Choroid plexus epithelial cell (primary cell): ENCODE measurements at places on chromosomes 1 and 21.

- DNase-seq: peak; percentile 85
Measured at GRCh38 chr1:7549277-7550161, 221.6 kb upstream of the VAMP3 start.

DNA sequence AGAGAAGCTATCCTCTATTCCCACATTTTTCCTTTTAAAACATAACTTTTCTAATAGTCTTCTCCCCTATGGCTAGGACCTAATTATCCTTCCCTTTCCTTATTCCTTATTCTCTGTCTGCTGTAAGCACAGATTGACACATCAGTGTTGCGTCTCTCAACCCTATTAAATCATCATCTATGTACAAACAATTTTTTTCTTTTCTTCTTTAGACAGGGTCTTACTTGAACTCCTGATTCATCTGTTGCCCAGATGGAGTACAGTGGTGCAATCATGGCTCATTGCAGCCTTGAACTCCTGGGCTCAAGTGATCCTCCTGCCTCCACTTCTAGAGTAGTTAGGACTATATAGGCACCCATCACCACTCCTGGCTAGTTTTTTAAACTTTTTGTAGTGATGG lies 8.3 kb downstream of the KLHDC9 start:
- DNase-seq: no peak

DNA sequence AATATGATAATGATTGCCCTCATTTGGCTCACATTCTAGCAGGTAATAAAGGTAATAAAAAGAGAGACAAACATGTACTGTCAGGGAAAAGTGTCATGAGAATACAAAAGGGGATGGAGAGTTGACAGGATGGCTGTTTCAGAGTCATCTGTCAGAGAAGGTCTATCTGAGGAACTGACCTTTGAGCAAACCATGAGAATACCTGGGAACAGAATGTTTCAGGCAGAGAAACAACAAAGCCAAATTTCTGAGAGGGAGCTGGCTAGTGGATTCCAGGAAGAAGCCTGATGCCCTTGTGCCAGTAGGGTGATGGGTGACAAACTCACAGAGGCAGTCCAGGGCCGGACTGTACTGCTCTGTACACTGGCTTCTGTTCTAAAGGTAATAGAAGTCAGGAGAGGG lies 107.2 kb downstream of the C1orf21 start:
- no peak for DNase-seq

GRCh38 chr1:55703726-55704363 lies 488.7 kb upstream of the USP24 start:
- no peak for DNase-seq

DNA sequence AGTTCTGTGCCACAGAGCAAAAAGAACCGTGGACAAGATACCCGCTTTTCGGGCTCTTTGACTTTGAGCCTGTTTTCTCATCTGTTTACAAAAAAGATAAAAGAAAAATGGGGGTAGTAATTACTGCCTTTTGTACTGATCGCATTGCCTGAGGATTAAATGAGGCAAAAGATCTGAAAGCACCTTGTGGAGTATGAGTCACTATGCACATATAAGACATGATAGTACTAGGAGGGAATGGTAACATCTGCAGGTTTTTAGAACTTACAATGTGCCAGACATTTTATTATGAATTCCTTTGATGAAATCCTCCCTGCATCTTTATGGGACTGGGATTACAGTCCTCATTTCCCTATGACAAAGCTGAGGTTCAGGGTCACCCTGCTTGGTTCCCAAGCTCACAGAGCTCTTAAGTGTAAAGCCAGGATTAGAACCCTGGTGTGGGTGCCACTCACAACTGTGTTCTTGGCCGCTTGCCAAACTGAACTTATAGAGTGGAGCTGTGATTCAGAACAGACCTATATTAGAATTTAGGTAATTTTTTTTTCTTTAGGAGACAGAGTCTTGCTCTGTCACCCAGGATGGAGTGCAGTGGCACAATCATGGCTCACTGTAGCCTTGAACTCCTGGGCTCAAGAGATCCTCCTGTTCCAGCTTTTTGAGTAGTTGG lies 1.8 kb downstream of the DISC1 start:
- DNase-seq: peak; percentile 38

- DNase-seq: no peak
Measured at GRCh38 chr1:26132128-26132833, 20.7 kb downstream of the PDIK1L start.

DNA sequence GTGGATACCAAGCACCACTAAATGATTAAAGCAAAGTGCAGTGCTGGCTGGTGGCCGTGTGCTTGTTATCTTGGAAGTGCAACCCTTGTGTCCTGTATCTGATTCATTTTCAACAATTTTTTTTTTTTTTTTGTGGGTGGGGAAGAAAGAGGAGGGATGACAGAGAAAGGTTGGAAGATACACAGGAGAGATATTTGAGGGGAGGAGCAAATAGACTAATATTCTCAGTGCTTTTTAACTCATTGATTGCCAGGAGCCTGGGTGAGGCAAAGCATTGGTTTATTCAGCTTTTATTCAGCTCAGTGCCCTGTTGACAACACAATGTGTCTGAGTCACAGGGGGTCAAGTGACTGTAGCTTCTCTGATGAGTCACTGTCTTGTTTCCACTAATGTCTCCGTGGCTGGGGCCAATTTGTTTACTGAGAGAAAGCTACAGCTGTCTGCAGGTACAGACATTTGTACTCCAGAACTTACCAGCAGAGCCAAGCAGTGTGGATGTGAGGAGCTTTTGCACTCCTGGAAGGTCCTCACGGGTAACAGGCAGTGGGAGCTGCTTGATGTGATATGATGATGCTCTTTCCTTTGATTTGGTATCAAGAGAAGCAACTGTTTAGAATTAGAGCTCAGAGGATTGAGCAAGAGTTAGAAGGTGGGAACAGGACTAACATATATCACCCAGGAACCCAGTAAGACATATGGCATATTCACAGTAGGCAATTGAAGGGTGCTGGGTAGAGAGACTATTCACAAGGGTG lies 23.6 kb upstream of the DNM3 start:
- DNase-seq: peak; percentile 71

- DNase-seq: no peak
Measured at GRCh38 chr1:234321231-234321630, 52.0 kb upstream of the COA6 start.

DNA sequence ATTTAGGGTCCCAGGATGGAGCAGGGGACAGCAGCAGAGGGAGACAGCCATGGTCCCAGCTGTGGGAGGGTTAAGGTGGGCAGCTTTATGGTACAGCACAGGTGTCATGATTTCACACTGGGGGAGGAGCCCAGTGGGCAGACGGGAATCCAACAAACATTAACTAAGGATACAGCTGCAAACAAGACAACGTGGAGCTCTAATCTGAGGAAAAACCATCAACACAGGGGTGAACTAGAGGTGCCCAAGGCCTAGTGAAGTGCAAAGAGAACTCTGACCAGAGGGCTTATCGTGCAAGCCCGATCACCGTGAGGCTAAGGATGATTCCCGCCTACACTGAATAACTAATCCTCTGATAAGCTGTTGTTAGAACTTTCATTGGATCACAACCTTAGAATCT lies 18.7 kb downstream of the ECE1 start:
- no peak for DNase-seq

- no peak for DNase-seq
Measured at GRCh38 chr1:178010674-178011464, 41.0 kb upstream of the SEC16B start.

DNA sequence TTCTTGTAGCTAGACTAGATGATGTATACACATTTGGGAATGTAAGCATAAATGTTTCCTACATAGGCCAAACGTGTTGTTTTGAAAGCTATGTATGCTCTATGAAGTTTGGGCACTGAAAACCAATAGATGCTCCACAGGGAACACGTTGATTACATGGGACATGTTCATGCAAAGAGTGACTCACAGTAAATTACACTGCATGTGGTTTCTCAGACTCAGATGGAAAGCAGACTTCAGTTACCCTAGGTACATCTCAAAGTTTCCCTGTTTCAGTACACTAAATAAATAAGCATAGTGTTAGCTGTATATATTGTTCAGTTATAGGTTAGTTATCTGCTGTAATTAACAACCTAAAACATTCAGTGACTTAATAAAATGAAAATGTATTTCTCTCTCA lies 301.9 kb upstream of the RUNX1 start:
- peak; percentile 12 for DNase-seq

DNA sequence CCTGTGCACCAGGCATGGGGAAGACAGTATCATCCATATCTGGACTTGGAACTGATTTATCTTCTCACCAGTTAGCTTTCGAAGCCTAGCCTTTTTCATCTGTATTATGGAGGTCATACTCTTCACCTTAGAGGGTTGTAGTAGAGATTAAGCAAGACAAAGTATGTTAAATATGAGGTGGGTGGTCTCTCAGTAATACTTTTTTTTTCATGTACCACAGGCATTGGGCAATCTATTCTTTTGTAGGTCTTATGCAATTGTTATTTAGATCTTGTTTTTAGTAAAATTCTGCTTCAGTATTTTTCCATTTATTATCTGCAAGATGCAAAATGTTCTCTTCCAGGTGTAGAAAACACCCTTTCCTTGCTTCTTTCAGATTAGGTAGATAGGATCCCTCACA lies 35.2 kb upstream of the OR2B11 start:
- no peak for DNase-seq

GRCh38 chr1:38772953-38773352 lies 86.6 kb downstream of the RRAGC start:
- no peak for DNase-seq

- peak; percentile 42 for DNase-seq
Measured at GRCh38 chr1:84913555-84913892, 20.5 kb upstream of the LPAR3 start.

GRCh38 chr1:69305621-69306020 lies 262.1 kb upstream of the LRRC7 start:
- no peak for DNase-seq

- DNase-seq: peak; percentile 9
Measured at GRCh38 chr1:151799179-151800022, 5.8 kb downstream of the LINGO4 start.

DNA sequence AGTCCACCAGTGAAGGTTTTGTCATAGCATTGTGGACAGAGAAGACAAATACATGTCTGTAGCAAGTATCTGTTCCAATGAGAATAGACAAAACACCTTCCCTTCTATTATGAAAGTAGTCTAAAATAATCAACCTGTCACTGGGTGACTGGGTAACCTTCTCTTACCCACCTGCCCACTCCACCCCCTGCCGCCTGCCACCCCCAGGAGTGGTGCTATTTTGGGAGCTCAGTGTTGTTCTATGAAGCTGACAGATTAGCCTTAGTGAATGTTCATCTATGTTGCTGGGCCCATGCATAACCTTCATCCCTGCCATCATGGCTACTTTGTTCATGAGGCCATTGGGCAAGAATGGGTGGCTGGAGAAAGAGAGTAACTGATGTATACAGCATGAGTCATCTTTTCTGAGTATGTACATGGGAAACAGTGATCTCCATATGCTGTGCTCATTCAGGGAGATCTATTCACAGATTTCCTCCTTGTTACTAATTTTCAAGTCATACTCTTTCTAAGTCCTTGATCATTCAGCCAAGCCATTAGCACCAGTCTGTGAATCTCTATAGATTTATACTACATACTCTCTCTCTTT lies 24.8 kb downstream of the MARK1 start:
- DNase-seq: no peak

- no peak for DNase-seq
Measured at GRCh38 chr1:66251546-66251945, 282.4 kb upstream of the SGIP1 start.

DNA sequence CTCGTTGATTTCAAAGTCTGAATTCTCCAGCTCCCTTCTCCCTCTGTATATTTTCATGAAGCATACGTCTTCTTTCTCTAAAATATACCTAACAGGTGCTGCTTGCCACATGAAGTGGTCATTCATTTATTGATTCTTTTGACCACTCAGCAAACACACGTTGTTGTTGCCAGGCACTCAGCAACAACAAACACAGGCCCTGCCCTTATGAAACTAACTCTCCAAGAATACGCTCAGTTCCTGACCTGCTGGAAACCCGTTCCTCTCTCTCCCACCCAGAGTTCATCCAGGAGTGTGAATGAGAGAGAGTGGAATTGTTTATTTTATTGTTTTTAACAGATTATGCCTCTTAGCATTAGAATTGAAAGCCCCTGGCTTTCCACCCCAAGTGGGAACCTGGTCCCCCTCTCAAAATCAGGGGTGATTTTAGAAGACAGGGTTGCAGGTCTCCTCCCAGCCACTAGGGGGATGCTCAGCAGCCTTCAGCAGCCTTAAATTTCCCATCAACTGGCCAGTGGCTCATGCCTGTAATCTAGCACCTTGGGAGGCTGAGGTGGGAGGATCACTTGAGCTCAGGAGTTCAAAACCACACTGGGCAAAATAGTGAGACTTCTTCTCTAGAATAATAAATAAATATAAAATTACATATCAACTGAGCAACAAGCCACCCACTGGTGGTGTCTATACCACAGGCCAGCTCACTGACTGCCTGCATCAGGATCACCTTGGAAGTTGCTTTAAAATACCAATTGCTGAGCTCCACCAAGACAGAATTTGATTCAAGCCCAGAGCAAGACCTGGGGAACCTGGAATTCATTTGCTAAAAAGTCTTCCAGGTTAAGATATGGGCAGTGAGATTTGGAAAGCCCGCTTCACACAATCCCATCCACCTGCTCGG lies 181.0 kb upstream of the KLHDC7A start:
- peak; percentile 6 for DNase-seq

- no peak for DNase-seq
Measured at GRCh38 chr21:42319851-42320572, 4.8 kb upstream of the TFF3 start.

DNA sequence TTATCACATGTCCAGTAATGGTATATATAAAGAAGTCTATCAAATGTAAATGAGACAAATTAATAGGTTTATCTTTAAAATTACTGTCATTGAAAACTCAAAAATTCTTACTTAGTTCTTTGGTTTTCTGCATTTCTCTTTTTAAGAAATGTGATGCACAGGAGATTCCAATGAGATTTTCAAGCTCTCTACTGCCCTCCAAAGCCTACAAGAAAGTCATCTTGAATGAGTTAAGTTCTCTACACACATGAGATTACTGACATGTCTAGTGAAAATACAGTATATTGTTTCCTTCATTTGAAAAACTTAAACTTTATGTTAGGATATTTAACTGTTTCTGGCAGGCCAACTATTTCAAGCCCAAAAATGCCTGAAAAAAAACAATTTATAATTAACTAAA lies 68.8 kb downstream of the ITGB3BP start:
- DNase-seq: peak; percentile 67

DNA sequence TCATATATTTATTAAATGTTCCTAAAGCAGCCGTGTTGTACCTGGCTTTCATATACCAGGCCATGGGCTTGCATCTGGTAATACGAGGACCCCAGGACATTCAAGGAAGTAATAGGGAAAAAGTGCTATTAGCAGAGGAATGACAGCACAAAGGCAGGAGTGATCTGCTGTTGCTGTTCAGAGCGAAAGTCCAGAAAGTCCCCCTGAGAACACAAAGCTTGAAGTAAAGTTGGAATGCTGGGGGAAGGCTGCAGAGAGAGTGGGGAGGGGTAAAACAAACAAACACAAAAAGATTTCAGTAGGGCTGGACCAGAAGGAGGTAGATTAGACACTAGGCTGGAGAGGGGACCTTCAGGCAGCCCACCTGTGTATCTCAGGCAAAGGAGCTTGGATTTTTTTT lies 94.6 kb upstream of the C8B start:
- no peak for DNase-seq

GRCh38 chr1:66752671-66753371 lies 562 bp downstream of the DYNLT5 start:
- DNase-seq: no peak

DNA sequence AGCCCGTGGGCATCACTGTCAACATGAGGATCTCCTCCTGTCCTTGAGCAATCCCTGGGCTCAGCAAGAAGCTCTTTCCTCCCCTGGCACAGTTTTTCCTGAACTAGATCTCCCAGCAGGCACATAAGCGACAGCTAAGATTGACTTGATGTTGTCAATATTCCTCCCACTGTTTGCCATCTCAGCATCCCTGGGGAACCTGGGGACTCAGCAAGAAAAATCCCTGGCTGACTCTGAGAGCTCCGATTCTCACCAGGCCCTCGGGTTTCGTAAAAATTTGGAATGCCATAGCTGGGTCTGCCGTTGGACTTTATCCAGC lies 687.2 kb downstream of the MATN1 start:
- no peak for DNase-seq
